Stimulated activated naive B cell treated with anti-CD40 and anti-IgM and Interleukin-4, amounts not matched to agents 10 μg/mL and 1 μg/mL and 100 μg/mL, for 72 hours (primary cell): ENCODE measurements at places on chromosomes 1 and 21.

- no peak for DNase-seq
- H3K4me1 ChIP-seq, result no peaks in the 10 kb centered on the region
- no peak overlapping the region for H3K27ac ChIP-seq
- H3K4me3 ChIP-seq, result no peak overlapping the region
Measured at GRCh38 chr1:176515310-176515709, 52.3 kb downstream of the PAPPA2 start.

- peaks cover 48% of the 10 kb centered on the region for H3K36me3 ChIP-seq
- H3K4me3 ChIP-seq, result no peak overlapping the region
- H3K27ac ChIP-seq, result no peak overlapping the region
Measured at GRCh38 chr1:228194921-228195812, 12.7 kb upstream of the OBSCN start.

DNA sequence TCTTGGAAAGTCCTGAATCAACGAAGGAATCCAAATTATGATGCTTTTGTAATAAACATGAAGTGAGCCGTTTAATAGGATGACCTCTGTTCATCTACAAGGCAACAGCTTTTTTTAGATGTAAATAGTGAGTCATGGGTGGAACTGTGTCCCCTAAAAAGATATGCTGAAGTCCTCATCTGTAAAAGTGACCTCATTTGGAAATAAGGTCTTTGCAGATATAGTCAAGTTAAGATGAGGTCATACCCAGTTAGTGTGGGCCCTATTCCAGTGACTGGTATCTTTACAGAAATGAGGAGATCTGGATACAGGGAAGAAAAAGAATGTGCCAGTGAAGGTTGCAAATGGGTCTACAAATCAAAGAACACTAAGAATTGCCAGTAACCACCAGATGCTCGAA, 1287.3 kb upstream of the ADGRL4 start:
- H3K27ac ChIP-seq, result no peak overlapping the region
- no peak overlapping the region for H3K4me3 ChIP-seq
- H3K27me3 ChIP-seq, result no peaks in the 10 kb centered on the region

DNA sequence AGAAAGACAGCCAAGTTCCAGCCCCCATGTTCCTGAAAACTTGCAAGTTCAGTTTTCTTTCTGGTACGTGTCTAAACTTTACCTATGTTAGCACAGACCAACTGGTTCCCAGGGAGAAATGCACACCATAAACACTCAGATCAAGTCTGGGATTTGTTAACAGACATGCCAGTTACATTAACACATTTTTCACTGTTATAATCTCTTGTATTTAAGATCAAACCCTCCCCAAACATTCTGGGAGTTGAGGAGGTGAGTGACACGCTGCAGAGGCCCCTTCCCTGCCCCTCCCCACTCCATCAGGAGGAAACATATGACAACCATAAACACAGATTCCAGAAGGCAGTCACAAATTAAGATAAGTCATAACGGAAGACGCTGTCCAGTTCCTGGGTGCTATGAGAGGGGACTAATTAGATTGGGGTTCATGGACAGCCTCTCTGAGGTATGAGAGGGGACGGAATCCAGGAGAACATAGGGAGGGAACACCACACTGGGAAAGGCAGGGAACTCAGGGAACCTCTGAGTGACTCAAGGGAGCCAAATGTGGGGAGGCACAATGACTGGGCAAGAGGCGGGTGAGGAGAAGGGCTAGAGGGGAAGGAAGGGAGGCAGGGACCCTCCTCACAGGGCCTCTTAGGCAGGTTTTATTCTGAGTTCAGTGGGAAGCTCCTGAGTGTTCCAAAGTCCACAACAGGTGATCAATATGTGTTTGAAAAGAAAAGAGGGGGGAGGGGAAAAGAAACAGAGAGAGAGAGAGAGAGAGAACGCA, 25.0 kb downstream of the DUSP10 start:
- no peak overlapping the region for H3K4me3 ChIP-seq
- no peak overlapping the region for H3K27ac ChIP-seq
- no peaks in the 10 kb centered on the region for H3K27me3 ChIP-seq
- peaks cover 55% of the 10 kb centered on the region for H3K4me1 ChIP-seq
- peaks cover 82% of the 10 kb centered on the region for H3K36me3 ChIP-seq

DNA sequence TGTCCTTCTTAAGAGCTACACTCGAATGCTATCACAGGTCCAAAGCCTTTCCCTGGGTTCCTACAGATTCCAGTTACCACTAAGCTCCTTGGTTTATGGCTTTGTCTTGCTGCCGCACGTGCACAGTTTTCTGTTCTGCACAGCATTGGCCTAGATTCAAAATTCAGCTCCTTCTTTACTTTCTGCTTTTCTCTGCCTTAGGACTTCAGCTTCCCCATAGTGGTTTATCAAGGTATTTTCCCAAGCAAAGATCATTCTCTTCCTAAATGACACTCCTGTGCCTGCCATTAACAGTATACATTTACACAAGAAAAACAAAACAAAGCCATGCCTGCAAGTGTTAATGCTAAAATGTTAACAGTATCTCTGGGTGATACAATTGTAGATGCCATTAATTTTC, 41.8 kb downstream of the PTPRU start:
- H3K27me3 ChIP-seq, result peaks cover 15% of the 10 kb centered on the region
- no peak for DNase-seq
- H3K4me1 ChIP-seq, result no peaks in the 10 kb centered on the region
- H3K27ac ChIP-seq, result no peak overlapping the region

DNA sequence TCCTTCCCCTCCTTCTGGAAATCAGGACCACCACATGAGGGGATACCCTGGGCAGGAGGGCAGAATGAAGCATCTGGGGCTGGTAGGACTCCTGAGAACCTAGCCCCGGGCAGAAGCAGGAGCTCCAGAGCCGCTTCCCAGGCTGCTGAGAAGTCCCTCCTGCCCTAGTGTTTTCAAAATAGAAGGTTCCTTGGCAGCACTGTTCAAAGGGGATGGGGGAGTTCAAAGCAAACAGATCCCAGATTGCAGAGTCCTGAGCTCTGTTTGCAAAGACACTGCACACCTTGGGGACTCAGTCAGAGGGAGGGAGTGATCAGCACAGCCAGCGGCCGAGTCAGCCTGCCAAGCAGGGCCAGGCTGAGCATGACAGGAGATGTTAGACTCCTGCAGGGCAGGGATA, 177.8 kb downstream of the PTPRU start:
- peaks cover 23% of the 10 kb centered on the region for H3K27me3 ChIP-seq
- no peaks in the 10 kb centered on the region for H3K36me3 ChIP-seq
- no peak overlapping the region for H3K27ac ChIP-seq
- DNase-seq, result no peak
- H3K4me3 ChIP-seq, result no peak overlapping the region

DNA sequence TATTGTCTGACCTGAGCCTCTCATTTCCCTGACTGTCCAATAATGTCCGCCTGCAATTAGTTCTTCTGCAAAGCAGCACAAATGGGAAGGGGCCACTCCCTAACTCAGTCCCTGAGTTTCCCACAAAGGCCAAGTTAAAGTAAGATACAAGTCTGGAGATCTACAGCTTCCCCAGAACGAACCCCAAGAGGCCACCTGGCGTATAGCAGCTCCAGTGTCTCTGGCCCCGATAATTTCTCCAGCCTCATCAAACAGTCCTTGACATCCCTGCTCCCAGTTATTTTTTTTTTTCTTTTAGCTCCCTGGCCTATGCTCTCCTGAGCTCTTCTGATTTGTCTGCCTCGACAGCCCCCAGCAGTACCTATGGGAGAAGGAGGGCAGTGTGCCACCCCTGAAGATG, 8.1 kb upstream of the ACKR1 start:
- H3K4me3 ChIP-seq, result no peak overlapping the region
- peaks cover 2% of the 10 kb centered on the region for H3K4me1 ChIP-seq
- no peak overlapping the region for H3K27ac ChIP-seq
- peaks cover 55% of the 10 kb centered on the region for H3K27me3 ChIP-seq

DNA sequence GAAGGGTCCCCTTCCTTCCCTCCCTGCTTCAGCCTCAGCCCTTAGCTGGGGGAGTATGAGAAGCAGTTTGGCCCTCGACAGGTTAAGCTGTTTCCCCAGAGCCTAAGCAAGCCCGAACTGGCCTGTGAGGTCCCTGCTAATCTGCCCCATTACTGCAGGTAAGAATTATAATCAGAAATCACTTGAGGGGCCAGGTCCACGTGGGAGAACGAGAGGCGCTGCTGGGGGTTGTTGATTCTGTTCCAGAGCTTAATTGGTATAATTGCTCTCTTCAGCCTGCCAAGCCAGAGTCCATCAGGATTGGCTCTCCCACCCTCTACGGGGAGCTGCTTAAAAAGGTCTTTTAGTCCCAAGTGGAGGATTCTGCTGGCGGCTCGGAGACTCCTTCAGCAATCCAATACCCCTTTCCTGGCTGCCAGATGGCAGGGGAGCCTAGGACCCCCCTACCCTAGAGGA, 70.8 kb downstream of the UBE2T start:
- DNase-seq, result no peak
- no peaks in the 10 kb centered on the region for H3K4me1 ChIP-seq
- H3K4me3 ChIP-seq, result no peak overlapping the region

- peaks cover 5% of the 10 kb centered on the region for H3K4me1 ChIP-seq
- peaks cover 42% of the 10 kb centered on the region for H3K36me3 ChIP-seq
- H3K4me3 ChIP-seq, result no peak overlapping the region
- H3K27me3 ChIP-seq, result no peaks in the 10 kb centered on the region
- no peak overlapping the region for H3K27ac ChIP-seq
- DNase-seq, result no peak
Measured at GRCh38 chr1:1047963-1048362, 26.1 kb downstream of the RNF223 start.

DNA sequence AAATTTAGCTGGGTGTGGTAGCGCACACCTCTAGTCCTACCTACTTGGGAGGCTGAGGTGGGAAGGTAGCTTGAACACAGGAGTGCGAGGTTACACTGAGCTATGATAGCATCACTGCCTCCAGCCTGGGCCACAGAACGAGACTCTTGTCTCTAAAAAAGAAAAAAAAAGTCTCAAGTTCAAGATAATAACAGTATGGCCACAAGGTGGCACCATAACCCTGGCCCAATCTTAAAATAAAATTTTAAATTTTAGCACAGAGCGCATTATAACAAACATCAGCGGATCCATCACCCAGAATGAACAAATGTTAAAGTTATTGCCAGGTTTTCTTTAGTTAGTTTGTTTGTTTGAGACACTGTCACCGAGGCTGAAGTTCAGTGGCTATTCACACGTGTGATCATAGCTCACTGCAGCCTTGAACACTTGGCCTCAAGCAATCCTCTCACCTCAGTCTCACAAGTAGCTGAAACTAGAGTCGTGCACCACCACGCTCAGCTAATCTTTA, 2.9 kb upstream of the HTR6 start:
- no peak overlapping the region for H3K4me3 ChIP-seq
- peaks cover 9% of the 10 kb centered on the region for H3K4me1 ChIP-seq
- H3K27me3 ChIP-seq, result peaks cover 42% of the 10 kb centered on the region
- DNase-seq, result no peak
- no peak overlapping the region for H3K27ac ChIP-seq

DNA sequence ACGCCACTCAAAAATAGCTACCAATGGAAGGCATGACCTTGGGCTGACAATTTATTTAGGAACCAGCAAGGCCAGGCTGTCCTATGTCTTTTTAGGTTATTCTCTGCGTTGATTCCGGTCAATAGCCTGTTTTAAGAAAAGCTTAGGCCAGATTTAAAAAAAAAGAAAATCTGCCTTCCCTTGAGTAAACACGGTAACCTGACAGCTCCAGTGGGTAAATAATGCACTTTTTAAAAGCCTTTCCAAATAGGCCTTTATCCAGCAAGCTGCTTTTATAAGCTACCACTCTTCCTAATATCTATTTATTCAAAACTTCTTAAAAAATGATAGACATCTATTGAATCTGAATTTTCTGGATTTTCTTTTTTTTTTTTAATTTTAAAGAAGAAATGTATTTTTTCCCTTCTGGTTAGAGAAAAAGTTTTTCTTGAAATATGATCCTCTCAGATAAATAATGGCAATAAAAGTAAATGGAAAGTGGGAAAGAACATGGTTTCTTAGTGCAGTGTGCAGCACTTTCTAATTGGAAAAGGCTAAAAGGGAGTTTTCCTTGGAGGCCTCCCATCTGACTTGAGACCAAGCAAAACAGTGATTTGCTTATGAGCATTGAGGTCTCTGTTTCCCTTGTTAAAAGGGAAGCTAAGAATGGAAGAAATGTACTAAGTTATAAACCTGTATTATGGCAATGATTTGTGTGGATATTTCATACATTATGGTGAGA, 281.0 kb upstream of the RUNX1 start:
- H3K27me3 ChIP-seq, result no peaks in the 10 kb centered on the region
- H3K27ac ChIP-seq, result no peak overlapping the region
- H3K36me3 ChIP-seq, result no peaks in the 10 kb centered on the region

DNA sequence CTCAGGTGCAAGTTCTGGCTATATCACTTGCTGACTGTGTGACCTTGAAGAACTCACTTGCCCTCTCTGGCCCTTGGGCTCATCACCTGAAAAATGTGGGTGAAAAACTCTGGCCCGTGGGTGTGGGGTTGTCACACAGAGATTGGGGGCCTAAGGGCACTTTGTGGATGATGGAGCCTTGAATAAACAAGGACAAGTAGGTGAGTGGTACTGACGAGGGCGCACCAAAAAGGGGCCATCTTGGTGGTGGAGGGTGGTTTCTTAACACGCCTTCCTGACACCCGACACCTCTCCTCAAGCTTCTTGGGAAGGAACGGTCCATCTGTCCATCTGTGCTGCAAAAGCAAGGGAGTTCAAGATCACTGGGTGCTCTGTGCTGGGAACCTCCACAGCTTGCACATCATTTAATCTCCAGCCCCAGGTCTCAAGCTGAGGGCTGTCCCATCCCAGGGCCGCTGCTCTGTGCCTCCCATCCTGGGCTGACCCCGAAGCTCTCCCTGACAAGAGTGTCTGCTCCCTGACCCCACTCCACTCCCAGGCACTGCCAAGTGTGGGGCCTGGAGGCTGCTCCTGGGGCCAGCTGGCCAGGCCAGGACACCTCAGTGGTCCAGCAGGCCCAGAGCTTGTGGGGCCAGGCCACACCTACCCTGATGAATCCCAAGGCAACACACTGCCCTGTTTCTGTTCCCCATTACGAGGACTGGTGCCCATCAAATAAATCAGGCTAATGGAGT, 97.3 kb downstream of the GLIS1 start:
- H3K27ac ChIP-seq, result no peak overlapping the region
- no peaks in the 10 kb centered on the region for H3K36me3 ChIP-seq
- H3K4me1 ChIP-seq, result no peaks in the 10 kb centered on the region

- H3K27ac ChIP-seq, result no peak overlapping the region
- no peaks in the 10 kb centered on the region for H3K4me1 ChIP-seq
- no peak overlapping the region for H3K4me3 ChIP-seq
- DNase-seq, result no peak
Measured at GRCh38 chr1:38898653-38899230, 17.4 kb upstream of the GJA9 start.

- no peak overlapping the region for H3K27ac ChIP-seq
- no peak overlapping the region for H3K4me3 ChIP-seq
Measured at GRCh38 chr1:1185101-1185765, 11.6 kb downstream of the TTLL10 start.

- no peak for DNase-seq
- H3K27me3 ChIP-seq, result no peaks in the 10 kb centered on the region
- no peak overlapping the region for H3K4me3 ChIP-seq
- peaks cover 29% of the 10 kb centered on the region for H3K4me1 ChIP-seq
Measured at GRCh38 chr1:200526709-200527612, 93.6 kb downstream of the KIF14 start.
